Stimulated activated CD8-positive, alpha-beta memory T cell treated with anti-CD3 and anti-CD28 coated beads, Interleukin-4, amount 100 ng/mL, for 1 hour (primary cell): ENCODE measurements at places on chromosomes 16 and 17.

- no peak for DNase-seq
Observed at GRCh38 chr16:15502041-15502725, 67.8 kb downstream of the BMERB1 start.

- DNase-seq, result no peak
Observed at GRCh38 chr16:86335266-86336172, 174.8 kb upstream of the FOXF1 start.

DNA sequence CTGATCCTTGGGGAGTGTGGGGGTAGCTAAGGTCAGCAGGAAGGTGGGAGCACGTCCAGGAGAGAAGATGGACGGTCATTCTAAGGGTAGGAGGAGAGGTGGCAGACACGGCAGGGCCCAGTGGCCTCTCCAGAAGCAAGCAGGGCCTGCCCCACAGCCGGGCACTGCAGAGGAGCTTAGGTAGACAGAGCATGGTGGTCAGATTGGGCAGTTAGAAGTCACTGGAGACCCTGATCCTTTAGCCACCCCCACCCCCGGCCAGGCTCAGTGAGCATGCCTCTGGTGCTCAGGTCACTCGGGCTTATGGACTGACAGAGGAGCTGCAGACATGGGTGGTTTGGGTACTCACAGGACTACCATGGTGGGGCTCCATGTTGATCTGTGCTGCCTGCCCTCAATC lies 26.3 kb downstream of the NLRP1 start:
- no peak for DNase-seq

DNA sequence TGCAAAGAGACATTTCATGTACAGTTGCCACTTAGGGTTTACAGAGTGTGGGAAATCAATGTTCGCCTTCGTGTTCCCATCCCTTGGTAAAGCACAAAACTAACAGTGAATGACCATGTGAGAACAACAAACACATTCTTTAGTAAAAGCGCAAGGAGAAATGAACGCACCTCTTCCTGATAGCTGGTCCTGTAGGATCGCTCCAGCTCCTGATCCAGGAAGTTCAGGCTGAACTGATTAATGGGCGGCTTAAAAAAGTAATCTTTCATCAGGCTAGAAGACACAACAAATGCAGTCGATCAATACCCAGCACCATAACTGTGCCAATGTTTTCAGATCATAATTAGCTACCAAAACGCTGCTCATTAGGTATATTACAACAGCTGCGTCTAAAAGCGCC lies 108.3 kb upstream of the CREBBP start:
- DNase-seq, result no peak

DNA sequence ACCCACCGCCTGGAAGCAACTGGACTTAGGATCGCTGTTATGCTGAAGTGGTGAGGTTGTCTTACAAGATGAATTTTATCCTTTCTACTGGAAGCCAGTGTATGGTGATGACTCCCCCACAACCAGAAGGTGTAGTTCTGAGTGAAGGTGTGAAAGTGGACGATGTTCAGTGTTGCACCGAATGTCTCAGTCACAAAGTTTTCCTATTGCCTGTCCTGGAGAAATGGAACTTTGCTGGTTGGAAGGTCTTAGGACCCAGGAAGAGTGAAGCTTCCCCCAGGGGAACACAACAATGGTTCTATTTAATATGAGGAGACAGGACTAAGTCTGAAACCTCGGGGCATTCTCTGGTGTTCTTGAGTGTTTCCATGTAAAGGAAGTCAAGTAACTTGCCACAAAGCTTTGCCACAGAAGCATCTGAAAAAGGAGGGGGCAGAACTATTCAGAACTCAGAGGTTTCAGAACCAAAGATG lies 44.2 kb downstream of the USP22 start:
- DNase-seq, result no peak

DNA sequence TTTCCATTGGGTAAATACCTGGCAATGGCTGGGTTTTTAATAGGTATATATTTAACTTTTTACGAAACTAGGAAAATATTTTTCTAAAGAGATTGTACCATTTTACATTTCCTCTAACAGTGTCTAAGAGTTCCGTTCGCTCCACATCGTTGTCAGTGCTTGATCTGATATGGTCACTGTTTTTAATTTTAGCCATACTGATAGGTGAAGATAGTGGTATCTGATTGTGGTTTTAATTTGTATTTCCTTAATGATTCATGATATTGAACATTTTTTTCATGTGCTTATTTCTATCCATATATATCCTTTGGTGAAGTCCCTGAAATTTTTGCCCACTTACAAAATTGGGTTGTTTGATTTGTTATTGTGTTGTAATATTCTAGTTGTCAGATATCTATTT lies 117.7 kb downstream of the CHD9 start:
- no peak for DNase-seq

GRCh38 chr17:850851-851763 lies 69.0 kb downstream of the MRM3 start:
- DNase-seq, result no peak

GRCh38 chr17:74305865-74306654 lies 20.0 kb upstream of the KIF19 start:
- DNase-seq, result no peak

DNA sequence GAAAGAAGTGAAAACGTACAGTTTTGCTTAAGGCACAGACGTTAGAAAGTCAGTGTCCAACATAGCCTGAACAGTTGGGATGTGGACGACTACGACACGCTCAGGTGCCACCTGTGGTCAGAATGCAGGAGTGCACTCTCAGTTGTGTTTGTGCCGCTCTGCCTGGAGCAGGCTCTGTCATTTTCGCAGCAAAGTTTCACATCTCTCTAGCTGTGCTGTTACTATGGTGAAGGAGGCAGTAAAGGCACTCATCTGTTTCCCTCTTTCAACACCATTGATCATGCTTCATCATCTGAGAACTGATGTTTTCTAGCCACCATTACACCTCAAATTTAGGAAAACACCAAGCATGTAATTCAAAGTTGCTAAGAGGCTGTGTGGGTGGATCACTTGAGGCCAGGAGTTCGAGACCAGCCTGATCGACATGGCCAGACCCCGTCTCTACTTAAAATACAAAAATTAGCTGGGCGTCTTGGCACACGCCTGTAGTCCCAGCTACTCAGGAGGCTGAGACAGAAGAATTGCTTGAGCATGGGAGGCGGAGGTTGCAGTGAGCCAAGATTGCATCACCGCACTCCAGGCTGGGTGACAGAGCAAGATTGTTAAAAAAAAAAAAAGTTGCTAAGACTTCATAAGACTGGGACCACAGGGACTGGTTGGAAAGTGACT lies 44.9 kb upstream of the DNAJA2 start:
- no peak for DNase-seq

DNA sequence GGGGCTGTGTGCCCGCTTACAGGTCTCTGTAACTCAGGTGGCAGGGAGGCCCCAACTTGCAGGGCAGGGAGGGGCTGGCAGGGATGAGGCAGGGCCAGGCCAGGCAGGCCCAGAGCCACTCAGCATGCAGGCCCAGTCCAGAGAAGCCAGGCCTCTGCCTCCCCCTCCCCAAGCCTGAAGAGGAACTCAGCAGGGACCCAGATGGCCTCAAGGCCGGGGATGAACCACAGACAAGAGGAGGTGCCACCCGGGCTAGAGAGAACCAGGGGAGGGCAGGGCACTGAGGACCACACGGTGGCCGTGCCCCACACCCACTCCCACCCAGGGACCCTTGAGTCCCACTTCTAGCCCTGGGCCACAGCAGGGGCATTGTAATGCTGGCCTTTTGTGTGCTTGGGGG lies 29.8 kb upstream of the EIF1 start:
- no peak for DNase-seq

- no peak for DNase-seq
Observed at GRCh38 chr17:34307110-34307509, 12.1 kb upstream of the CCL8 start.

DNA sequence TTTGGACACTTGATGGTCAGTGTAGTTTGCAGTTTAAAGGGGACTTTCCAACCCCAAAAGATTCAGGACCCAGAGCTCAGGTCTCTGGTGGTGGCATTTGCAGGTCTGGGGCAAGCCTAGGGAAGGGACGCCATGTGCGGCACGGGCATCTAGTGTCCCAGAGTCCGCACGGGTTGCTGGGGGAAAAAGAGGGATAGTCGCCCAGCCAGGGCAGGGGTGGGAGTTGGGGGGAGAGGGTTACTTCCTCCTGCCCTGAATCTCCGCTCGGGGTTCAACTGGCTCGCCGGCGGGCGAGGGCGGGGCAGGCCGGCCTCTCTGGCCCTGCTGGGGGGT lies 239 bp upstream of the CA7 start:
- DNase-seq, result no peak

- no peak for DNase-seq
Observed at GRCh38 chr16:3873482-3874173, 6.9 kb downstream of the CREBBP start.

- no peak for DNase-seq
Observed at GRCh38 chr16:8859913-8860881, 8.6 kb downstream of the CARHSP1 start.

- no peak for DNase-seq
Observed at GRCh38 chr16:52296076-52296475, 250.9 kb downstream of the TOX3 start.

- DNase-seq, result no peak
Observed at GRCh38 chr17:19309701-19310100, 52.8 kb downstream of the B9D1 start.

DNA sequence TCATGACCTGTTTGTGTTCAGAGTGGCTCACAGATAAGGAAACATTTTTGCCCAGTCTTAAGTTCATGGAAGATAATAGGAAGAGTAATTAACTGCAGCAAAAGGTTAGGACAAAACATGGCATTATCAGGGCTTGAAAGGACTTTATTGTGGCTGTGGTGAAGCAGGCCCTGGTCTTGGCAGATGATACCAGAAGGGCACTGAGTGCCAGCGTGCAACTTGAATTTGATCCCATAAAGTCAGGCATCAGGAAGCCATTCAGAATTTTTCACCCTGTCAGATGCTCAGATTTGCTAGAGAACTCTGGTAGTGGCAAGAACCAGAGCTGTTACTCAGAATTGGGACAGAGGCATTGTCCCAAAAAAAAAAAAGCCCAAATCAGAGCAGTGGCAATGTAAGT lies 11.2 kb upstream of the COG7 start:
- DNase-seq, result no peak

DNA sequence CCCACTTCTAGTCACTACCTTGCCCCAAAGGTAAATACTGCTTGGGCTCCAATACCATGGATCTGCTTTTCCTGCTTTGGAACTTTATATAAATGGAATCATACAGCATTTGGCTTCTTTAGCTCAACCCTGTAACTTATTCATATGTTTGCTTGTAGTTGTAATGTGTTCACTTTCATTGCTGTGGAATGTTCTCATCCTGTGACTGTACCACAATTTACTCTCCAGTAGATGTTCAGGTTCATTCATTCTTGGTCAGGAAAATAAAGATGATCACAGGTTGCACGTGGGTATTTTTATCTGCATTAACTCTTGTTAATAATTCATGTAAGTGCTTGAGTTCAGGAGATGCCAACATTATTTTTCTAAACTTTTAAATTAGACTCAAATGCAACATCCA lies 6.7 kb upstream of the BEAN1 start:
- no peak for DNase-seq

- no peak for DNase-seq
Observed at GRCh38 chr16:66639091-66639885, 34.8 kb downstream of the CMTM3 start.

DNA sequence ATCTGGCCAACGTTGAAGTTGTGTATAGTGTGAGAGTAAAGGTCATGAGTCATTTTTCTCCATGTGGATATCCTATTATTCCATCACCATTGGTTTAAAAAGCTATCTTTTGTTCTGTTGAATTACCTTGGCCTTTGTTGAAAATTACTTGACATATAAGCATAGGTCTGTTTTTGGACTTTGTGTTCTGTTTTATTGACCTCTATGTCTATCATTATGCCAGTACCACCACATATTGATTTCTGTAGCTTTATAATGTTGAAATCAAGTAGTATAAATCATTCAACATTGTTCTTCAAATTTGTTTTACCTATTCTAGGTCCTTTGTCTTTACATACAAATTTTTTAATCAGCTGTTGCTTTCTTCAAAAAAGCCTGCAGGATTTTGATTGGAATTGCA lies 58.5 kb downstream of the NLK start:
- no peak for DNase-seq

GRCh38 chr16:75461575-75461974 lies 2.9 kb downstream of the TMEM170A start:
- DNase-seq, result no peak

DNA sequence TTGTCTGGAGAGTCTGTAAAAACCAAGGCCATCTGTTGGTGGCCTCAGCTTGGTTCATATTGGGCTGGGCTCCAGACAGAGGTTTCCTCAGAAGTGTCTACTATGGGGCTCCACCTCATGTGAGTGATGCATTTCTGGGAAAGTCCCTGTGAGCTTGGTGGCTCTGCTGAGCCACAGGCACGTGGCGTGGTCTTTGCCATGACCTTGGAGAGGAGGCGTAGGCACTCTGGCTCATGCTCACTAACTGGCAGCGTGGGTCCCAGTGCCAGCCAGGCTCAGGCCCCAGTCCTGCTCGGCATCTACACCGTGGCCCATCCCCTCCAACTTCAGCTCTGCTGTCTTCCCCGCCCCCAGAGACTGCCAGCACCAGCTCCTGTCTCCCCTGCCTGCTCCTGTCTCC lies 10.7 kb upstream of the SMTNL2 start:
- peak; percentile 29 for DNase-seq

GRCh38 chr17:21742326-21742725 lies 50.0 kb downstream of the KCNJ18 start:
- DNase-seq, result no peak

- no peak for DNase-seq
Observed at GRCh38 chr16:68194251-68194650, 41.7 kb downstream of the ESRP2 start.

- DNase-seq, result no peak
Observed at GRCh38 chr16:69917739-69918138, 33.4 kb upstream of the CLEC18A start.

DNA sequence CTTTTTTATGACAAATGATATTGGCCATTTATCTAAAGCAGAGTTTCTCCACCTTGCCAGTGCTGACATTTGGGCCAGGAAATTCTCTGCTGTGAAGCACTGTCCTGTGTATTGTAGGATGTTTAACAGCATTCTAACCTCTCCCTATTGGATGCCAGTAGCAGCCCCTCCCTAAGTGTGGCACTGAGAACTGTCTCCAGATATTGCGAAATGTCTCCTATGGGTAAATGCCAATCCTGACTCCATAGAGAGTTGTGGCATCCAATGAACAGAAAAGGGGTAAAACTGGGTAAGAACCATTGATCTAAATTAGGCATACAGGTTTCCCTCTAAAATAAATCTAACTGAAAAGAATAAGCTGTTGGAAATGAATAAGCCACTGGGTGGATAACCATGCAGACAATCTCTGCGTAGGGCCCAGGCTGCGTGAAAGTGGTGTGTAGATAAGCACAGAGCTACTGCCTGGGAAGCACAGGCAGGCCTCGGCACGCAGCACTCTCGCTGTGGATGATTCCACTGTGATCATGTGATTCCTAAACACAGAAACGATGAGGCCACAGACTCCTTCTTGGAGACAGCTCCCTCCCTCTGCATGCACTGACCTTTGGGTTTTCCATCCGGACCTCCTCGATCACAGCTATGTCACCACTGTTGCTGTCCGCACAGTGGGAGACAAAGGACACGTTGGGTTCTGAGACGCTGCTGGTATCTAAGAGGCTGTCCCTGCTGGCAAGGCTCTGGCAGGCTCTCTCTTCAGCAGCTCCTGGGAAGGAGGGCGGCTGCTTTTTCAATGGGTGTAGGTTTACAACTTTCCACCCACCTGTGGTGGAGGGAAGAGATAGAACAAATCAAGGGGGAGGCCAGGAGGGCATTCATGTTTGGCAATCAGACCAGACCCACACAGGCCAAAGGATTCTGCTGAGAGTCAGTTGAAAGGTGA lies 44.1 kb downstream of the GTF3C1 start:
- DNase-seq, result no peak

- DNase-seq, result no peak
Observed at GRCh38 chr16:9447195-9447551, 355.7 kb downstream of the HAPSTR1 start.
